ENCODE measurements at places on chromosomes 16 and 17.

- DNase-seq: no peak
Measured at GRCh38 chr17:73770115-73770848, 126.0 kb upstream of the SDK2 start.

- DNase-seq: no peak
Measured at GRCh38 chr17:13044572-13045065, 26.8 kb upstream of the ELAC2 start.

DNA sequence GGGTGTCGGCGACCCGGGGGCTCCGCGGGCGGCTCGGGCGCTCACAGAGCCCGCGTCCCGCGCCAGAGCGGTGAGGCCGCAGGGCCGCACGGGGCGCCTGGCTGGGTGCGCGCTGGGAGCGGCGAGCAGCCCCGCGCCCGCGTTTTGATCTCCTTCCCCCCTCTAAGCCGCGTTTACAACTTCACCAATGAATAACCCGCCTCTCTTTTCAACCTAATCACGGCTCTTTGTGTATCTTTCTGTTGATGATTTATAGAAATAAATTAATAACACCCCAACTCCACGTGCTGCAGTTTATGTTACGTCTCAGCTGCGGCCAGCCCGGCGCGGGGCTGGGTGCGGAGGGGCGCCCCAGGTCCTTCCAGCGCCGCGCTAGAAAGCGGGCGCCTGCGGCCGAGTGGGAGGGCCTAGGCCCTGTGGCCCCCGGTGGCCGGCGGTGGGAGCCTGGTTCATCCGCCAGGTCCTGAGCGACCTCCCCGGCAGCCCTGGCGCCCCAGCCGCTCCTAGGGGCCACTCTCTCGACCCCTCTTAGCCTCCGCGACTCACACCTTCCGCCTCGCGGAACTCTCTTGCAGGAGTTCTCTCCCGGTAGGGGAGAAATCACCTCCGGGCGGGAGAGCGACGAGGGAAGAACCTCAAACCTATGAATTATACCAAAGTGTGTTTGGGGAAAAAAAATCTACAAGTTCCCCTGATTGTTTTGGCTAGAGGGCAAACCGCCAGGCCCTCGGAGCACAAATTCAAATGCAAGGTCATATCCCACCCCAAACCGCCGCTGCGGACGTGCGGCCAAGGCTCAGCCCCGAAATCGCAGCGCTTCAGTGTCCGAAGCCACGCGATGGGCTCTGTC is 1.9 kb downstream of the HNF1B start:
- no peak for DNase-seq

- no peak for DNase-seq
Measured at GRCh38 chr16:62021161-62021581, 15.1 kb downstream of the CDH8 start.

DNA sequence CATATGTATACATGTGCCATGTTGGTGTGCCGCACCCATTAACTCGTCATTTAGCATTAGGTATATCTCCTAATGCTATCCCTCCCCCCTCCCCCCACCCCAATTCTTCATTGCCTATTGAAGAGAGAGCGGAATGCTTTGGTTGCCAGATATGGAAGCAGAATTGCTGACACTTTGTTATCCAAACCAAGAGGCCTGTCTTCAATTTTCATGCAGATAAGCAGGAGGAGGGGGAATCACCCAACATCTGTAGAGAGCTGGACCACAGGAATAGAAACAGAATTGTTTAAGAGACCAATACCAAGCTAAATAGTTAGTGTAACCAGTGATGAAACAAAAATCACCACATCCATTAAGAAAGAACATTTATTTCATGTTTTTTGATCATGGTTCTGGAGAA is 7.1 kb downstream of the ASPA start:
- no peak for DNase-seq
